Dermis lymphatic vessel endothelial cell (primary cell): ENCODE measurements at places on chromosomes 1 and 21. TPM values are rescaled to one million over a fixed set of nuclear protein-coding genes. Genes with fewer than 3 reads are reported as not detected.

PRSS38 gene
- not detected in 2 replicates for total RNA-seq

SAMD11 gene
- 0.17 and 0.22 TPM in 2 replicates for total RNA-seq

LMX1A gene
- not detected in 2 replicates for total RNA-seq

ERICH3 gene
- not detected in 2 replicates for total RNA-seq

MAGOH gene
- total RNA-seq = 44.9 and 48.6 TPM in 2 replicates

CD34 gene
- 6.4 and 12.1 TPM in 2 replicates for total RNA-seq

SELENBP1 gene
- 0.43 TPM in 1 of 2 replicates, not detected in the other for total RNA-seq

RIMKLA gene
- total RNA-seq = under 0.01 TPM in 2 replicates

RGS18 gene
- not detected in 2 replicates for total RNA-seq

VHLL gene
- 0.11 TPM in 1 of 2 replicates, not detected in the other for total RNA-seq
